NCI-H1092 treated with DMSO at 0.1 percent for 48 hours (cell line): ENCODE measurements at places on chromosomes 16 and 17.

DNA sequence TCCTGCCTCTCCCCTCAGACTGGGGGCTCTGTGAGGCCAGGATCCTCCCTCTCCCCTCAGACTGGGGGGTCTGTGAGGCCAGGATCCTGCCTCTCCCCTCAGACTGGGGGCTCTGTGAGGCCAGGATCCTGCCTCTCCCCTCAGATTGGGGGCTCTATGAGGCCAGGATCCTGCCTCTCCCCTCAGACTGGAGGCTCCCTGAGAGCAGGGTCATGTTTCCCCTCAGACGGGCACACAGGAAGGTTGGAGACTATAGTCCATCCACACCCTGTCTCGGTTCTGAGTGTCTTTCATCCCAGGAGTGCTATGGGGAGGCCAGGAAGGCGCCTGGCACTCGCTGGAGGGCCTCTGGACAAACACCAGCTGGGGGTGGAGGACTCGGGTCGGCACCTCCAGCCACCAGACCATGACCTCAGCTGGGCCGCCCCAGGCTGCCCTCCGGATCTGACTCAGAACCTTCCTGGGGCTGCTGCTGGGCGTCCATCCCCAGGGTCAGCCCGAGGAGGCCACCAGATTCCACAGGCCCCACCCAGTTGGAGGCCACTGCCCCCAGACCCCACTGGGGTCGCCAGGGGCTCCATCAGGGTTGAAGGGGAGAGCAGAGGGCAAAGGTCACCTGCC is 21.9 kb upstream of the DLX4 start:
- no peak for DNase-seq

- DNase-seq = no peak
Observed at GRCh38 chr16:16062023-16062937, 112.9 kb downstream of the ABCC1 start.

DNA sequence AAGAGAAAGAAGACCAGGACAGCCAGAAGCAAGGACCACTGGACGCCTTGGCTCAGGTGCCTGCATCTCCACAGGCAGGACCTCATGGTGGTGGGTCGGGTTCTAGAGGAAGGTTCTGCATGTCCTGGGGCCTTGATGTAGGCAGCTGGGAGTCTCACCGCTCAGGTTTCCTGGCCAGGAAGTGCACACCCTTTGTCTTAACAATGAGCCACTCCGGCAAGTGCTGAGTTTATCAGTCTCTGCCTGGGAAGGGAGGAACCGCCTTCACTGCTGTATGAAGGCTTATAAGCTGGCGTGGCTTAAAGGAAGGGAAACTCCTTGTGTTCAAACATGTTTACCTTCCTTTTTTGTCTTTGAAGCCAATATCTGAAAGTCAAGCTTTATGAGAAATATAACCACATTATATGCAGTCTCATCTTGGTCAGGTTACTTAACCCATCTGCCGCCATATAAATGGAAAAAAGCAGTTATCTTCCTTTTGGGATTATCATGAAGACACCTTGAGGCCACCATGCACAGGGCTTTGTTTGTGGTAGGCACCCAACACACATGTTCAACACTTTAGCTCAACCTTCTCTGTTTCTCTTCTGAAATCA is at the start of gene ST6GALNAC1:
Gene ST6GALNAC1, minus strand, starts transcription at position 205 of the 596 bp plus-strand sequence. Its CDS starts 119 bp downstream, at position 86.
- DNase-seq = no peak

- DNase-seq = no peak
Observed at GRCh38 chr16:67250045-67250327, 1.2 kb downstream of the SLC9A5 start.

DNA sequence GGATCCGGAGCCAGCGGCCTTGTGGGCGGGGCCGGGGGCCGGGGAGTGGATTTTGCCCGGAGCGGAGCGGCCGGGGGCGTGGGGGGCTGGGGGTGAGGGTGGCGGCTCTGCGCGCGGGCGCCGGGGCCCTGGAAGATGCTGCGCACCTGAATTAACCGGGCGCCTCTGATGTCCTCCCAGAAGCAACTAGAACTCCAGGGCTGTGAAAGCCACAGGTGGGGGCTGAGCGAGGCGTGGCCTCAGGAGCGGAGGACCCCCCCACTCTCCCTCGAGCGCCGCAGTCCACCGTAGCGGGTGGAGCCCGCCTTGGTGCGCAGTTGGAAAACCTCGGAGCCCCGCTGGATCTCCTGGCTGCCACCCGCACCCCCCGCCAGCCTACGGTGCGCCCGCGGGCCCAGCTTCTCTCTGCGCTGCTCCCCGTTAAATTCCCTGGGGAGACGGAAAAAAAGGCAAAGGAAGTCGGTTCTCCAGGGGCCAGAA is 549 bp downstream of the SLC26A11 start:
- peak; percentile 6 for DNase-seq

- DNase-seq = no peak
Observed at GRCh38 chr17:31877911-31878702, 19.1 kb upstream of the COPRS start.

GRCh38 chr16:49932946-49933345 is 77.0 kb upstream of the ZNF423 start:
- no peak for DNase-seq

- no peak for DNase-seq
Observed at GRCh38 chr17:55588446-55589242, 77.4 kb upstream of the SMIM36 start.

DNA sequence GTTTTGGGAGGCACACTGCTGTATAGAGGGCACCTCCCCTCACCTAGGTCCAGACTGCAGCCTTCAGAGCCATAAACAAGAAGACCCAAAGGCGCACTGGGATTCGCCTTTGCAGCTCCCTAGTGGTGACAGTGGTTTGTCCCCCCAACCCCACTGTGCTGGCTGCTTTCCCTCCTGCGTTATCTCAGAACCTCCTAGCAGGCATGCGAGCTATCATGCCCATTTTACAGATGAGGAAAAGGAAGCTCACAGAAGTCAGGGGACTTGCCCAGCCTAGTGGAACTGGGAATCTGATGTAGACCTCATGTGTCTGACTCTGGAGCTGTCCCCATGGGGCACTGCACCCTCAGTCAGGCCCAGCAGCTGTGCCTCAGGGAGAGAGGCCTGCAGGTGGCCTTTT is 115.2 kb downstream of the CLEC16A start:
- no peak for DNase-seq

GRCh38 chr16:2473999-2474876 is 689 bp upstream of the TBC1D24 start:
- DNase-seq = peak; percentile 42

GRCh38 chr16:23013484-23013883 is 135.8 kb downstream of the USP31 start:
- no peak for DNase-seq

DNA sequence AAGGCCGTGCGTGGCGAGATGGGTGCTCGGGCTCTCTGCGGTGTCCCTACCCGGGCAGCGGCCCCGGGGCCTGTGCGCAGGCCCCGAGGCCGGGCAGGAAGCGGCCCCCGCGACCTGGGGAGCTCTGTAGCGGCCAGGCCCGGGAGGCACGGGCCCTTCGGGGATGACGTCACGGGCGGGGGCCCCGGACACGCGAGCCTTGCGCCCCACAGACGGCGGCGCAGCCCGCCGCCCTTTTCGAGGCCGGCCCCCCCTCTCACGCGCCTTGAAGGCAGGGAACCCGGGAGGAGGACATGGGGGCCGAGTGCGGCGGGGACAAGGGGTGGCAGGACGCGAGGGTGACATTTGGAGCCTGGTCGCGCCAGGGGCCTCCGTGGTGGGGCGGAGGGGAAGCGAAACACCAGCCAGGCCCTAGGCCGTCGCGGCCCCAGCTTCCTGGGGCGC is 1.1 kb downstream of the RAI1 start:
- DNase-seq = no peak

DNA sequence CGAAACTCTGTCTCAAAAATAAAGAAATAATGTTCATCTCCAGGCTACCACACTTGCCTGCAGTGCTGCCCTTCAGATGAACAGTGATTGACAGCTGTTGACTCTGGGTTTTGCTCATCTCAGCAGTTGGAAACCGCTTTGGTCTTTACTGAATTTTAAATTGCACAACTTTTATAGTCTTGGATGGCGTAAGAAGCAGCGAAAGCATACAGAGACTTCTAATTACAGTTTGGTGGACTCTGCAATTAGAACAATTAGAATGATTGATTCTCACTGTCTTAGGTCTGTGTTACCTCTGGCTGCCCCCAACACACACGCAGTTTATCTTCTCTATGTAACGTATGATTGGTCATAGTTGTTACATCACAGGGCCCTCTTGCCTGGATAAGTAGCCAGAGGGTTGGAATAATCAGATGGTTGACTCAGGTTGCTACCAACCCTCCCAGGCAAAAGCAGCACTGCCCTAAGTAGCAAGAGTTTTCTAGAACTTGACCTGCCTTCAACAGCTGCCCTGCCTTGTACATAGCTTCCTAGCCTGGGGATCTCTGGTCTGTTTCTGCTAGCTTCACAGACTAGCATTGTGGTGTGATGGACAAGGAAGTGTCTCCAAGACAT is 1.9 kb upstream of the NAT9 start:
- DNase-seq = no peak

DNA sequence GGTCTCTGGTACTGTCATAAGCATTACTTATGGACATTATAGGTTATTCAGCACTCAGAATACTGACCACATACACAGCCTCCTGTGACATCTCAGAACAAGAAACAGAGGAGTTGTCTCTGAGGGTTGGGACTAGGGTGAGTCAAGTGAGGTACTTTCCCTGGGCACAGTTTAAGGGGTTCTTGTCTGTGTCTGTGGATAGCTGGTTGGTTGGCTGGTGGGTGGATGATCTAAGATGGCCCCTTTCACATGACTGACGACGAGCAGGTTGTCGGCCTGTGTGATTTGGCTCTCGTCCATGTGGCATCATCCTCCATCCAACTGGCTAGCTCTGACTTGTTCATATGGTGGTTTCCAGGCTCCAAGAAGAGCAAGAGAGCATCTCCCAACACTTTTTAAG is 163.9 kb downstream of the PRKCB start:
- DNase-seq = no peak

DNA sequence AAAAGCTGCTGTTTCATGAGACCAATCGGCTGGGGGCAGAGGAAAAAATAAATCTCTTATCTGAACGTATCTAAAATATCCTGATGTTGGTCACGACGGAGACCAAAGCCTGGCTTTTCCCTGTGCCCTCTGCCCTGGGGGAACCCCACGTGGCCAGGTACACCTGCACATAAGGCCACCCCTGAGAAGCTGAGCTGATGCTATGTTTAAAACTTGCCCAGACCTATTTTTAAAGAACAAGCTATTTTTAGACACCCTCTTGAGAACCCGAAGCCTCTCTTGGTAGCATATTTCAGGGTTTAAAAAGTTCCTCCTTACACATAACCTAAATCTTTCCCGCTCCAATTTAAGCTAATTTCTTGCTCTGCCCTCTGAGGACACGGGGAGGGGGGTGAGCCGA is 210.4 kb downstream of the GSG1L start:
- DNase-seq = no peak

DNA sequence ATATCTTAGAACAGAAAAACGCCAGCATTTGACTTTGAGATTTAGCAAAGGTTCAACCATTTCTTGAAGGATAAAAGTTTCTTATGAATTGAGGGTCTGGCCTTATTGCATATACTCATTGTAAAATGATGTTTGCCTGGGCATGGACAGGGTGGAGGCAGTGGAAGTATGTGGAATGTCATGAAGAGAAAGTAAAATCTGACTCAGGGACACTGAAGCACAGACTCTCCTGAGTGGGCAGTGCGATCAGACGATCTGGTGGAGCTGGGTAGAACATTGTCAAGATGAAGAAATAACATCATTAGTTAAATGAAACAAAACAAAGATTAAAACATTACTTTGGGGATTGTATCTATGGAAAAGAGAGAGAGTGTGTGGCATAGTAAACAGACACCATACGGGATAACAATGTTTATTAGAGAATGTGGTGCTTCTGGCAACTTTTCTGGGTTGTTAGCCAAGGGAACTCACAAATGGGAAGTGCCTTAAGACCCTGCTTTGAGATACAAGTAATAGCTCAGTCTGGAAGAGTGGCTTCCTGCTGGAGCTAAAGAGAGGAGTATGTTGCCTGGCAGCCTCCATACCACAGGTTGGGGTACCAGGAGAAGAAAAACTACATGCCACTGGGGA is 4.4 kb downstream of the MAP3K3 start:
- no peak for DNase-seq

GRCh38 chr16:77617996-77618395 is 104.3 kb upstream of the NUDT7 start:
- no peak for DNase-seq

DNA sequence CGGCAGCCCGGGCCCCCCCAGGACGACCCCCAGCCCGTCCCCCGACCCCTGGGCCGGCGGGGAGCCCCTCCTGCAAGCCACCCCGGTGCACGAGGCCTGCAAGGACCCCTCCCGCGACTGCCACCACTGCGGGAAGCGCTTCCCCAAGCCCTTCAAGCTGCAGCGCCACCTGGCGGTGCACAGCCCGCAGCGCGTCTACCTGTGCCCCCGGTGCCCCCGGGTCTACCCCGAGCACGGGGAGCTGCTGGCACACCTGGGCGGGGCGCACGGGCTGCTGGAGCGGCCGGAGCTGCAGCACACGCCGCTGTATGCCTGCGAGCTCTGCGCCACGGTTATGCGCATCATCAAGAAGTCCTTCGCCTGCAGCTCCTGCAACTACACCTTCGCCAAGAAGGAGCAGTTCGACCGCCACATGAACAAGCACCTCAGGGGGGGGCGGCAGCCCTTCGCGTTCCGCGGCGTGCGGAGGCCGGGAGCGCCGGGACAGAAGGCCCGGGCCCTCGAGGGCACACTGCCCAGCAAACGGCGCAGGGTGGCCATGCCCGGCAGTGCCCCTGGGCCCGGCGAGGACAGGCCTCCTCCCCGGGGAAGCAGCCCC is 15.6 kb upstream of the ZFPM1 start:
- peak; percentile 41 for DNase-seq

DNA sequence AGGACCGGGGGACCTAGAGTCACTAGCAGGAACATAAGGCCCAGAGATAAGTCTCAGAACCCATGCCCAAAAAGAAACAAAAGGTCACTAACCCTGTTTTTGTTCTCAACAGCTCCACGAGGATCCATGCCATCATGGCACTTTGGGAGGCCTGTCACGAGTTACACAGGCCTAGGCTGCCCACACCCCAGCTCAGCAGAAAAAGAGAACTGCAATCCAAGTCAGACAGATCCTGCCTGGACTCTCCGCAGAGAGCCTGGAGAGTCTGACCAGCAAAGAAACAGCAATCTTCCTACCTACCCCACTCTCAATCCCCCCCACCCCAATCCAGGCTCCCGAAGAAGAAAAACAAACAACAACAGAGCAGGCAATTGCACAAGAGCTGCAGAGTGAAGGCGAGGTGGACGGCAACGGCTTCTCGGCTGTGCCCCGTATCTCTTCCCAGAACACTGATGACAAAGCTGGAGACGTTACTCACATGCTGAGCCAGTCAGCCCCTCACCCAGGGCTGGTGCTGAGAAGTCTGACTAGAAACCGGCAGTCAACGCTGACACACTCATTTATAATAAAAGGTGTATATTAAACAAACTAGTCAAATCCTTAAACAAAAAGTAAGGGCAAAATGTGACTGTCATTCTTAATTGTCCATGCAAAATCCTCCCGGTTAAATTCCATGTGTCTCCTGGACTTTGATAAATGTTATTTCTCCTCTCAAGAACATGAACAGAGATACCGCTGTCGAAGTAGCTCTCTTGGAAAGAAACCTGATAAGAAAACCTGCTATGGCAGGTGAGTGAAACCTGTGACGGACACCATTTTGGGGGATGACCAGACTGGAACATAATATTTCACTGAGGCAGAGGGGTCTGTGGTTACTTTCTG is 89.3 kb downstream of the SMG6 start:
- no peak for DNase-seq
